ENCODE measurements at places on chromosomes 1 and 21.

GRCh38 chr1:114109981-114110380 lies 43.7 kb downstream of the SYT6 start:
- no peak for DNase-seq

- no peak for DNase-seq
Observed at GRCh38 chr1:38284953-38285352, 238.4 kb upstream of the POU3F1 start.

GRCh38 chr1:96233422-96233821 lies 488.2 kb upstream of the PTBP2 start:
- no peak for DNase-seq

GRCh38 chr1:54803761-54804470 lies 2.8 kb upstream of the TTC22 start:
- no peak for DNase-seq

DNA sequence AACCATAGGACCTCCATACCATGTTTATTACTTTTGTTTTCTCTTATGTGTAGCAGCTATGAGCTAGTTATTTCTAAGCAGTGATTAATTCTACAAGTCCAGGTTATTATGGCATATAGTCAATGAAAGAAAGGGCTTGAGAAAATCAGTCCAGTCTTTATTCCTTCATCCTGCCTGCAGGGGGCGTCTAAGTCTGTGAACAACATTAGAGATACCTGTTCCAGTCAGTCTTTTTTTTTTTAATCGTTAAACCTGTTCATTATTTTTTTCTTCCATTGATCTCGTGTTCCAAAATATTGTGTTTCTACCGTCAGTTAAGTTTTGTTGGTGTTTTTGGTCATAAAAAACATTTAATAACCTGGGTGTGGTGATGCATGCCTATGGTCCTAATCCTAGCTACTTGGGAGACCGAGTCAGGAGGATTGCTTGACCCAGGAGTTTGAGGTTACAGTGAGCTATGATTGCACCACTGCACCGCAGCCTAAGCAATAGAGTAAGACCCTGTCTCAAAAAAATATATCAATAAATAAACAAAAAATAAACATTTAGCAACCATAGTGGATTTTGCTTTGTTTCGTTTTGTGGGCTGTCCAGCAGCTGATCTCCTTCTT lies 29.4 kb upstream of the CD2 start:
- DNase-seq, result peak; percentile 23

DNA sequence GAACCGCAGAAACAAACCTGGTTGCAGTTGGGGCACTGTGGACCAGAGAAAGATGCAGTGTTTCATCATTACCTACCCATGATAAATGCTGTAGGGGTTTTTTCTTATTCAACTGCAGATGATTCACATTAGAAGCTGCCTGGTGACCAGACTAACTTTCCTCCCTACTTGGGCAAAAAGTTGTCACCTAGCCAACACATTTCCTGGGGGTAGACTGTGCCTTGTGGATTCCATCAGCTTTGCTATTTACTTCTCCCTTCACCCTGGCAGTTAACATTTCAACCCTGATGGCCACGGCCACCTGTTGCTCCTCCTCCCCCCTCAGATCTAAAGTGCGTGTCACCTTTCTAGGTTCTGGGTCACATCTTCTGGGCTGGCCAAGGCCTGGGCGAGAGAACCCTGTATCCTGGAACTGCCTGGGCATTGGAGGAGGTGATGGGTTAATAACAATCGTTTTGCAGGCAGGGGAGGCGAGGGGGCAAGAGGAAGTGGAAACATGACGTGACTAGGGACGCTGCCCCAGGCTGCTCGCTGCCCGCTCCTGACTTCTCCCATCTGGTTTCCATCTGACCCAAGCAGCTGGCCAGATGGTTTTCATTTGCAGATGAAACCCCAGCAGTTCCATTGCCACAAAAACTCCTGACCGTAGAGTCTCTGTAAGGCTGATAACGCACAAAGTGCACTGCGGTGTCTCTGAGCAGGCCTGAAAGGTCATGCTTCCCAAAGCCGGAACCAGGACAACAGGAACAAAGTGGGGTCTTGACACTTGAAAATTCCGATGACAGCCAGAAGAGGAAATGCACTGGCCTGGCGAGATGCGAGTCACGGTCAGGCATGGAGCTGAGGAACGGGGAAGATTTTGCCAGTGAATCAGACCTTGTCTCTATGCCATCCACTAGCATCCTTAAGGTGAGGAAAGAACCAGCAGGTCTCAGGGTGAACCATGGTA lies 36.6 kb downstream of the CAPZB start:
- no peak for DNase-seq

DNA sequence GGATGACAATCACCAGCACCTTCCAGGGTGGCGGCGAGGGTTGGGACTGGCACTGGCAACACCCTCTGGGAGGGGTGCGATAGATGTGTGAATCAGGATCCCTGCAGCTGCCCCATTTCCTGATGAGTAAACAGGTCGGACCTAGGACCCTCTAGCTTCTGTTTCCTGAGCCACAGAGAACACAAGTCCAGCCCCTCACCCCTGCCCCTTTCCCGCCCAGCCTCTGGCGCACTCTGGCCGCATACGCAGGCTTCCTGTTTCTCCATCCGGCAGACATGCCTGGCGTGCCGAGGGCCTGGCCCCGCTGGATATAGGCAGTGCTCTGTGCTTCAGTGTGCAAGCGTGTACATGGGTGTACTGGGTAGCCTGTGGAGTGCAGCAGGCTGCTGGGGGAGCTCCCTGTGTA lies 4.6 kb downstream of the PEAR1 start:
- DNase-seq, result no peak

GRCh38 chr1:35575416-35575958 lies 2.4 kb downstream of the TFAP2E start:
- DNase-seq, result no peak

DNA sequence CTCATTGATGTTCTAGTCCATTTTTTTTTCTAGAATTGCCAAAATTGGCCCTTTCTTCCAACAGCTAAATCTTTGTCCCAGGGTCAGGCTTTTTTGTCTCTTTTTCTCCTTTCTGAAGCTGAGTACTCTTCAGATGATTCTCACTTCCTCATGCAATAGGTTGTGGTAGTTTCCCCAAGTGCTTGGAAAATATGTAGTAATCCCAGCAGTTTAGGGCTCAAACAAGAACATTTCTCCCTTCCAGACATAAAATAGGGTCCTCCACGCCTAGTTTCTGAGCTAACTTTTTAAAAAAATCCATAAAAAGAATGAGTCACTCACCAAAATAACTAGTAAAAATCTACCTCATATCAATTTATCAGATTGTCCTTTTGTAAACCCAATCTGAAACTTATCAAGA lies 10.0 kb upstream of the MCOLN3 start:
- DNase-seq, result no peak

DNA sequence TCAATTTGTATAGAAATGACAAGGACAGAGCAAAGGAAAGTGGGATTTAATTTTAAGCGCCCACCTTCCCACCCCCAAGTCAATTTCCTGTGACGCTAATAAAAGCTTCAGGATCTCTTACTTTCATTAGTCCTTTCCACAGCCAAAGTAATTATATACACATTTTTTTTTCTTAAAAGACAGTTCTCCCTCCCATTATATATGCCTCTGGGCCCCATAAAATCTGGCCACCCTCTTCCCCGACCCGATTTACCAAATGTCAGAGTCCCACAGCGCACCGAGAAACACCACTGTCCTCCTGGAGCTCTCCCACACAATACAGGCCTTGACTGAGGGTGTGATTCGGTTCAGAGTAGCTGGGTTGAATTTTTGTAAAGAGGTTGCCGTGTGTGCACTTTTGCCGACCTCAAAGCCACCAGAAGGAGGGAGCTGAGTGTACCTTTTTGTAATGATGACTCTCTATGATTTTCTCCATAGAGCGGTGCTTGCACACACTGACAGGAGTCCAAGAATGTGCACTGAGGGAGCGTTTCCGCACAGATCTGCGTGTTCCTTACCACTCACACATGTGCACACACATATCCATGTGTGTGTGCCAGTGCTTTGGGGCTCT lies 26.2 kb upstream of the IL10 start:
- DNase-seq, result no peak

All from left renal cortex interstitium (tissue), 4 donors.